ENCODE measurements at places on chromosomes 6 and 20.

DNA sequence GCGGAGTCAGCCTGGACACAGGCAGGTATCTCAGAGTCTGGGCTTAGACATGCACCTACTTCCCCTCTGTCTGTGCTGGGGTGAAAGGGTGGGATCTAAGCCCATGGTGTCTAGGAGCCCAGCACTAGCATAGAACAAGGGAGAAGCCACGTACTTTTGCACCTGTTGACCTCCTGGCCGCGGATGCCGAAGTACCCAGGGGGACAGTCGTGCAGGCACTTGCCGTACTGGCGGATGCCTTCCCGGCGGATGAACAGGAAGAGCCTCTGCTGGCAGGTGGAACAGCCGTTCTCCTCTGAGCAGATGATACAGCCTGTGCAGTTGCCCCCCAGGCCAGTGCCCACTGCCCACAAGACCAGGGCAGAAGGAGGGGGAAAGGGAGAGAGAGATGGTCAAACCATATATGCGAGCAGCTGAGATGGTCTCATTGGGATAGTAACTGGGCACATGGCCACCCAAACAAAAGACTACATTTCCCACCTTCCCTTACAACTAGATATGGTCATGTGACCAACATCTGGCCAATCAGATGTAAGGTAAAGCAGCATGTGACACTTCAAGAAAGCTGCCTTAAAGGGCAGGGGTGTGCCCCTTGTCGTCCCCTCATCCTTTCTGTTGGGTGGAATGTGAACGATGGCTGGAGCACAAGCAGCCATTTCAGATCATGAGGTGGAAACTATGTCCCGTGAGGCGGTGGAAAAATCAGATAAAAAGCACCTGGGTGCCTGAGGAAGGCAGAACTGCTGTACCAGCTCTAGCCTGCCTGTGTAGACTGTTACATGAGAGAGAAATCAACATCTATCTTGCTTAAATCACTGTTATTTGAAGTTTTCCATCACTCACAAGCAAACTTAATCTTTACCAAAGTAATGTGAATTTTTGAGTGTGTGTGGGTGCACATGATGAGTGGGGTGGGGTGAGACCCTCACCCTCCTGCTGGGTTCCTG is 34.0 kb downstream of the RSPO4 start:
- DNase-seq: peak; percentile 20

DNA sequence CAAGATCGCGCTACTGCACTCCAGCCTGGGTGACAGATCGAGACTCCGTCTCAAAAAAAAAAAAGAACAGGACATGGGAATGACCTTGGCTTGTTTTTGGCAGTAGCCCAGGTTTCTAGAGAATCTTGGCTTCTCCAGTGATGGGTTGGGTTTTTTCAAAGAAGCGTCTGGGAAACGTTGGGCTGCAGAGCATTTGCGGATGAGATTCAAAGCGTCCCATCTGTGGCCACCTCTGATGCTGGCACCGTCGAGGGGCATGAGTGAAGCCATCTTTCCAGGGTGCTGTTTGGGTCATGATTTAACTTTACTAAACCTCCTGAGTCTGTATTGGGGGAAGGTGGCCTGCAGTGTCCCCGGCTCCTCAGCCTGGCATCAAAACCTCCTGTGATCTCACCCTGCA is 43.2 kb upstream of the SRF start:
- DNase-seq: peak; percentile 46

- DNase-seq: no peak
Observed at GRCh38 chr20:61169874-61170273, 82.2 kb upstream of the CDH4 start.

DNA sequence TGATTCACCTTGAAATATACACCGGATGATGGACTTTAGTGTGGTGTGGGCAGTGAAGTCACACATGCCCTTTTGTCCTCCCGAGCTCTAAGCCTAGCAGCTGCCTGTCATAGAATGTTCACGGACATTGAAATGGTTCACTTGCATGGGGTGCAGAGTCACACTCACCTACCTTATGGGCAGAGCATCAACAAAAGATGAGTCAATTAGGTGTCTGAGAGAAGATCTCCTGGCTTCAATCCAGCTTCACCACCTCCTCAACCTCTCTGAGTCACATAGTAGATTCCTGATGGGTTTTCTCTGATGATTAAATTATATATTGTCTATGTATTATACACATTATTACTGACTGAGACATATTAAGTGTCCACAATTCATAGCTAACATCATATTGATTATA is 48.1 kb upstream of the HLA-E start:
- no peak for DNase-seq

- no peak for DNase-seq
Observed at GRCh38 chr6:127907960-127908640, 7.2 kb upstream of the THEMIS start.

DNA sequence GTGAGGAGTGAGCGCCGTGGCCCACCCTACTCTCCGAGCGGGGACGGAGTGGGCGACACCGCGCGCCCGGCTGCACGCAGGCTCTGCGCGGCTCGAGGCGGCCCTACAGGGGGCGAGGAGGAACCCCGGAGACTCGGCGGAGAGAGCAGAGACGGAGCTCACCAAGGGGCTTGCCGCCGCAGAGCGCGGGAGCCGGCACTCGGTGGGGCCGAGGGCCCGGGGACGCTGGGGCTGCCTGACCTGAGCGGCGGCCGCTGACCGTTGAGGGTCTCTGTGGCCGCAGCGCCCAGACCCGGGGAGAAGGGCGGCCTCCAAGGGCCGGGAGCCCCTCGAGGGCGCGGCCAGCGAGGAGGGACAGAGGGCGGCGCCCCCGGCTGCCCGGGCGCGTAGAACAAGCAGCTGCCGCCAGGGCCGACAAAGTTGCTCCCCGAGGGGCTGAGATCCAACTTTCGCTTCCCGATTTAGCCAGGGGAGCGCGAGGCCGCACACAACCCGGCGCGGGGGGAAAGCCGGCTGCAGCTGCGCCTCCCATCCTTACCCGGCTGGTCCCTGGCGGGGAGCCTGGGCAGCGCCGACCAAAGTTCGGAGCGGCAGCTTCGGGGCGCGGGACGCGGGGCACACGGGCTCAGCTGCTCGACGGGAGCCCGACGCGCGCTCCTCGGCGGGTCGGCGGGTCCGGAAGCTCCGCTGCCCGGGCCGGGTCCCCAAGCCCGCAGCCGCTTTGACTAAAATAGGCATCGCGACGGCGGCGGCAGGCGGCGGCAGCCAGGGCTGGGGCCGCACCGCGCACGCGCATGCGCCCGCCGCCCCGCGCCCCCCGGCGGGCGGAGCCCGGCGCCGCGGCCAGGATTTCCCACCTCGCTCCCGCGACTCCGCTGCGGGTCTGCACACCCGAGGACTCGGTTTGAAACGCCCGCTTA is 43.1 kb downstream of the POPDC3 start:
- DNase-seq: peak; percentile 60

DNA sequence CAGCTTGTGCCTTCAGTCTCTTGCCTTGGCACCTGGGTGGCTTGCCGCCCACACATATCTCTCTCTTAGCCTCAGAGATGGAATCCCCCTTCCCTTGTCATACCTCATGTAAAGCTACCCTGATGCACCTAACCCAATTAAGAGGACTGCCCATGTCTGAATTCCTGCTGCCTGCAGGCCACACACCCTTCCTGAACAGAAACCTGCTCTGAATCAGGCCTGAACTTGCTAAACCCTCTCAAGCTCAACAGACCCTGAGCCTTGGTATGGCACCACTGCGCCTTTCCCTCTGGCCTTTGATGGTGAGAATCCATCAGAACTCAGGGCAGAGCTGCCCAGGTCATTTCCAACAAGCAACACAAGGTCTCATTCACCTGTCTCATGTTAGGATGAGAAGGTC is 5.2 kb downstream of the RAET1G start:
- DNase-seq: no peak

Data from fibroblast of skin of right quadriceps (primary cell).